Inflammatory macrophage treated with lipopolysaccharide for 1 hour (primary cell): ENCODE measurements at places on chromosomes 5 and 9.

DNA sequence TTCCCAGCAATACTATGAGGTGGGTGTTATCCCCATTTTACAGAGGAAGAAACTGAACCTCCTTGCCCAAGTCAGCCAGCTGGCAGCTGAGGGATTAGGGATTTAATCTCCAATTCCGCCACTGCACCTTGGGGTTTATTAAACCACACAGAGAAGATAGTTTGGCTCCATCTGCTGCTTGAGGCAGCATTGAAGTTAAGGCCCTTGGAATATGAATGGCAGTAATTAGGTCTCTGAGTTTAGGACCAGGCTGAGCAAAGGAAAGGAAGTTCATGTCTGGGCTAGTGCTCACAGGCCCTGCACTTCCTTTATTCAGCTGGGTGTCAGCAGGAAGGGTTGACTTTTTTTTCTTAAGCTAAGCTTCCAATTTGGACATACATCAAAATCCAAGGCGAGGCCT, 86.9 kb upstream of the GDNF start:
- DNase-seq: no peak

DNA sequence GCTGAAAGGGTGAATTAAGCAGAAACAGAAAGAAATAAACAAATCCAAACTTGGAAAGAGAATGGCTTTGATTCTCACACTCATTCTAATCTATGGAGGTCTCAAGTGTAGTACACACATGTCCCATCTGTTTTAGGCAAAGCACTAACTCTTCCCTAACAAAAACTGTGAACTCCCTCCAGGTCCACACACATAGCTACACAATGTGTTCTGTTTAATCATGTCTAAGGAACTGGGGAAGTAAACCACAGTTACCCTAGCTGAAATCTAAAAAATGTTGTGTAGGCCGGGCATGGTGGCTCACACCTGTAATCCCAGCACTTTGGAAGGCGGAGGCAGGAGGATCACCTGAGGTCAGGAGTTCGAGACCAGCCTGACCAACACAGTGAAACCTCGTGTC, 118.7 kb upstream of the FST start:
- DNase-seq: no peak

DNA sequence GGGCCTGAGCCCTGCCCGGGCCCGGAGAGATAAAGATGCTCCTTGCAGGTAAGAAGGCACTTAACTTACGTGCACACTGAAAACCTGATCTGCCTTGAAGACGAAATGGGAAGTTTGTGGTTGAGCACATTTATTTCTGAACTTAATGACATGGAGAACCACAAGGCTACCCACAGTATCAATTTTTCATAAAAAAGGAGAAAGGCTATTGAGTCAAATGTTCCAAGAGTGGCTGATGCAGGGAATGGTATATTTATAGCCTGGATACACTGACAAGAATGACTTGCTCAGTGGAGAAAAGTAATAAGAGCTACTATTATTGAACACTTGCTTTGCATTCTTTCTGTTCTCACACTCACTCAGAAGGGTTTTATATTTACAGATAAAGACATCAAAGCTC, 419.3 kb downstream of the ACTL7B start:
- DNase-seq: no peak

DNA sequence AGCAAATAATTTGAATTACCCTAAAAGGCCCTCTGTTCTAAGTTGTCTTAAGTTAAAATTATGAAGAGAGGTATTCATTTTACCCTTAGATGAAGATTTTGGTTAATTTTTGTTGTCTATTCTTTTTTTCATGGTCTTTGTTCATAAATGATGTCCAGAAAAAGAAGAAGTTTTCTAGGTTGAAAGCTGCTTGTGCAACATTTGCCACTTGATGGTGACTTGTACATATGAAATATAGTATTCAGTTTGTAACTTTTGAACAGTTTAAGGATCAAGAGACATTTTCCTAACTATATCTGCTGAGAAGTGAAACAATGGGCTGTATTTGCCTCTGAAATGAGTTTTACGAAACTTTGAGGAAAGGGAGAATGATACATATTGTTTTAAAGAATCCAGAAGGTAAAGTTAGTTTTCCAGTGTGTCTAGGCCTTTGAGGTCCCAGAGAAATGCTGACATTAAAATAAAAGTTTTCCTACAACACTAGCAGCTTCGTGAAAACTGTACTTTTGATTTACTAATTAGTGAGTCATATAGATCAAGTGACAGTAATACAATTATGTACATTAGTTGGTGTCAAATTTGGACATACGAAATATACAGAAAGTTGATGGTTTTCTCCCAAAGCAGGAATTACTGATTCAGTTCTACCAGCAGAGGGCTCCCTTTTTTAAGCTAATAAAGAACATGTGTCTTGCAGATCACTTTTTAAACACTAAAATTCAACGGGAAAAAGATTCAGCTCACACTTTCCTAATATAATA, 70.5 kb downstream of the PIK3R1 start:
- DNase-seq: peak; percentile 42

DNA sequence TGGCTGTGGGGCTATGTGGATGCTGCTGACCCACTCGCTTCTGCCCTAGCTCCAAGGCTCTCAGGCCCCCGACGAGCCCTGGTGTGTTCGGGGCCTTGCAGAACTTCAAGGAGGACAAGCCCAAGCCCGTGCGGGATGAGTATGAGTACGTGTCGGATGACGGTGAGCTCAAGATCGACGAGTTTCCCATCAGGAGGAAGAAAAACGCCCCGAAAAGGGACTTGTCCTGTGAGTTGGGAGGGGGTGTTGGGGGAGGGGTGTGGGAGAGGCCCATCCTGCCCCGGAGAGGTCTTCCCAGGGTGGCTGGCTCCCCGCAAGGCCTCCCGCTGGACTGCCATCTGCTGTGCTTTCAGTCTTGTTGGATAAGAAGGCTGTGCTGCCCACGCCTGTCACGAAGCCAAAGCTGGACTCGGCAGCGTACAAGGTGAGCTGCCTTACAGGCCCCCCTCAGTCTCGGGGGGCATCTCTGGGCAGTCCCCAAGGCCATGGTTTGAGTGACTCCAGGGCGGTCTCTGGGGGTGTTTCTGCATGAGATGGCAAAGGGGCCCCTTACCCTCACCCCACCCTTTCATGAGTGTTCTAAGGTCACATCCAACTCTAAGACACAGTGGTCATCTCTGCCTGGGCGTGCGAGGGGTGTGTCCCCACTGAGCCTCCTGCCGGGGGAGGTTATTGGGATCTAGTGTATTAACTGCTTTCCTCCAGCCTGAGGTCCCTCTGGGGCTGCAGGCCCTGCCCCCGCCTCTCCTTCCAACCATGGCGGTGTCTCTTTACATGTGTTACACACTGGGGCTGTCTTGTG, 89.5 kb downstream of the PHF2 start:
- DNase-seq: no peak

DNA sequence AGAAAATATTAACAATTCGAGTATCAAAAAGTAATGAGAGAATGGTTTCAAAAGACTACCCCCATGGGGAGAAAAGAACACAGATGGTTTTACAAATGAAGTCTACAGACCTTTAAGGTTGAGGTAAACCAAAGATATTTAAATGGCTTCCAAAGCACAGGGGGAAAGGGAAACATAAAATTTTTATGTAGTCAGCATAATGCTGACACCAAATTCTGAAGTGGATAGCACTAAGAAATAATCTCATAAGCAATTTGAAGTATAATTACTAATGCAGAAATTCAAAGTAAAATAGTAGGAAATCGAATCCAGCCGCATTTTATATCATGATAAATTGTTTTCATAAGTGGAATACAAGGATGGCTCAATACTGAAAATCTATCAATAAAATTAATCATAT, 30.3 kb upstream of the SPATA31C2 start:
- no peak for DNase-seq

DNA sequence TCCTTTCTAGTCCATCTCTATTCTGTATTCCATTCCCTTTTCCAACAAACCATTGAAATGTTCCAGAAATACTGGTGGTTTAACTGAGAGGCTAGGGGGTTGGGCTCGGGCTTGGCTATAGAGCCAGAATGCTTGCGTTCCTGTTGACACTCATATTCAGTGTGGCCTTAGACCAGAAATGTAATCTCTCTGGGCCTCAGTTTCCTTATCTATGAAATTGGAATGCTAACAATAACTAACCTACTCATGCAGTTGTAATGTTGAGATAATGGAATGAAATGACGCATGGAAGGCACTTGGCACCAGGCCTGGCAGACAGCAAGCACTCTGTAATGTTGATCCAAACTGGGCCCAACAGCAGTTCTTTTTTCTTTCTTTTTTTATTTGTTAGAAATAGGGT, 26.8 kb downstream of the JADE2 start:
- DNase-seq: no peak

DNA sequence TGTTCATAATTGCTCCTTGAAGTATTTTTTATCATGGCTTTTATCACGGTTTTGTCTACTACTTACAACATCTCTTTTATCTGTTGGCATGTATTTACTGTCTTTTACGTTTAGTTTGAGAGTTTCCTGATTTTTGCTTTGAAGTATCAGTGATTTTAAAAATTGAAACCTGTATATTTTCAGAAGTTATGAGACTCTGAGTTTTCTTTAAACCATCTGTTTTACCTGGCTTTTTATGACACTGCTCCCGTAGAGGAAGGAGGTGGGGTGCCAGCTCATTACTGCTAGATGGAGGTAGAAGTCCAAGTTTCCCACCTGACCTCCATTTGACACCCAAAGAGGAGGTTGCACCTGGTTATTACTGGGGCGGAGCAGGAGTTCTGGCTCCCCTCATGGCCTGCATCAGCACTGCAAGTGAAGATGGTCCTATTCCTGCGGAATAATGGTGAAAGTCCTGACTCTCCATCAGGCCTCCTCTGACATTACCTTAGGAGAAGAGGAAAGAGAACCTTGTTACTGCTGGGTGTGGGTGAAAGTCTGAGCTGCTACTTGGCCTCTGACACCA, 10.0 kb upstream of the ZNF131 start:
- no peak for DNase-seq

DNA sequence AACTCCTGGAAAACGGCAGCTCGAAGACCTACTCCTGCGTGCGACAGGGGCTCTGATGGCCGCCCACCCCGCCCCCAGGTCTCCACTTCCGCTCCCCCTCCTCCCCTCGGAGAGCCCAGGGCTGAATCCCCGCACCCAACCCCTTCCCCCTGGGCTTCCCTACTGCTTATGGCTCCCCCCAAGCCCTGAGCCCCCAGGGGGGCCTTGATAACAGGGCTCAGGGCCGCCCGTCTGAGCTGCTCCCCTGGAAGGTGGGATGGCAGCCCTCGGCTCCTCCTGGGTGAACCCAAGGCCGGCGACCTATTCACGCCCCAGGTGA, 30.4 kb downstream of the GLT6D1 start:
- DNase-seq: no peak

GRCh38 chr5:175709276-175709781, 51.5 kb downstream of the HRH2 start:
- no peak for DNase-seq
